ENCODE measurements at places on chromosomes 11 and 22.
A peak's percentile ranks its signal among the peaks of the same experiment; 100 is the strongest.

- no peak for DNase-seq
Observed at GRCh38 chr11:18312663-18313420, 9.1 kb downstream of the HPS5 start.

GRCh38 chr22:26124991-26125725 lies 44.1 kb upstream of the SEZ6L start:
- no peak for DNase-seq

DNA sequence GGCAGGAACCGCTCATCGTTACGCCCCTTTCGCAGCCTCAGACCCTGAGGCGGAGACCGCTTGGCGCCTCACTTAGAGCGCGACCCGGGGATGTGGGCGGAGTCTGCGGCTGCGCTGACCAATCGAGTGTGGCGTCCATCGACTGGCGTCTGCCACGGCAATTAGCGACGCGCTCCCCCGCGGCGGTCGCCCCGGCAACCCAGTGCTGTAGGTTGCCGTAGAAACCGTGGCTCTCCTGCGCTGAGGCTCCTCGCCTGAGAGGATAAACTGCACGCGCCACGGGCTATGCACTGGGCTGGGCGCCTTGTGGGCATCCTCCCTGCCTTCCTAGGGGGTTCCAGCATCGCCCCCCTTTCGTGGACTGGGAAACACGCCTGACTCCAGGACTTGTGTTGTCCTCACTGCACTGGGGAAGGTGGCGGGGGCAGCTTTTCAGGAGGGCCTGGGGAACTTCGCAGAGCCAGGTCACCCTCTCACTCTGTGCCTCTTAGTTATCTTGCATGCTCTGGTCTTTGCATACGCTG lies 701 bp upstream of the P2RX6 start:
- peak; percentile 59 for DNase-seq

- no peak for DNase-seq
Observed at GRCh38 chr22:26718488-26718887, 61.1 kb downstream of the MIAT start.

DNA sequence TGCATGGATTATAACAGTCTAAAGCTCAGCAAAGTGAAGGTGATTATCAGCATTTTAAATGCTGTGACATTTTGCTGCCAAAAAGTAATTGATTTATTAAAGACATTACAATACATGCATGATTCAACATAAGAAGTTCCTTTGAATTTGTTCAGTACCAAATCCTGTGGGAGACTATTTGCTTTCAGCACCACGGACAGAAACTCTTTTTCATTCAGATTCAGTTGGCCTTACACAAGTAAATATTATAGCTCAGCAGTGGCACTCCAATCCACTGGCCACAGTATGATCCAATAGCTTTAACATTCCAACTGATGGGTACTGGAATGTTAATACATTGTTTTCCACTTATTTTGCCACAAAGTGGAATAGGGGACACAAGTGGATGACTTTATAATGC lies 806.7 kb downstream of the NTM start:
- no peak for DNase-seq

DNA sequence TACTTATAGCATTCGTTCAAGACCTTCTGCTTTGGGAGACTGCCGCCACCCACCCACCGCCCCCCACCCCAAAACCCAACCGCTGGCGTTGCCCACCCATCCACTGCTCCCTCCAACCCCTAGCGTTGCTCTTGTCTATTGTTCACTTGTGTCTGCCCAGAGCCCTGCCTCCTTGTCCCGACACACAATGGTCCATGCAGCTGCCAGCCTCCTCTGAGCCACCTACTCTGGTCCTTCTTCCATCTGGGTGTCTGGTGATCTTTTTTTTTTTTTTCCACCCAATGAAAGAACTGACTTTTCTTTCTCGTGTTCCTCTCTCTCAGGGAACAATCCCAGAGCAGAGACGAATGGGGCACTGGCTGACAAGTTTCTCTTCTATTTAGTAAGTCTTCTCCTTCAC lies 256.0 kb upstream of the SESN3 start:
- DNase-seq = no peak

- no peak for DNase-seq
Observed at GRCh38 chr11:66716996-66717395, 12.0 kb downstream of the SPTBN2 start.

DNA sequence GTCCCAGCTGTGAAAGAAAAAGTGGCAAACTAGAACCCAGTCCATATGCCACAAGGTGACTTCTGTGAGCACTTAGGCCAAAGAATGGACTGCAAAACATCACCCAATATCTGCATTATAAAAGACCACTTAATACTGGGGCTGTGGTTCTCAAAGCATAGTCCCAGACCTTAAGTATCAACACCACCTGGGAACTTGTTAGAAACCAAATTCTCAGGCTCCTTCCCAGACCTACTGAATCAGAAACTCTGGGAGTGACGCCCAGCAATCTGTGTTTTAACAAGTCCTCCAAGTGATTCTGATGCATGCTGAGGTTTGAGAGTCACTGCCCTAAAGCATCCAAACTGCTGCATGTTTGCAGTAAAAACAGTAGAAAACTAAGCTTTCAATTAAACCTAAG lies 81.3 kb downstream of the SERGEF start:
- no peak for DNase-seq

DNA sequence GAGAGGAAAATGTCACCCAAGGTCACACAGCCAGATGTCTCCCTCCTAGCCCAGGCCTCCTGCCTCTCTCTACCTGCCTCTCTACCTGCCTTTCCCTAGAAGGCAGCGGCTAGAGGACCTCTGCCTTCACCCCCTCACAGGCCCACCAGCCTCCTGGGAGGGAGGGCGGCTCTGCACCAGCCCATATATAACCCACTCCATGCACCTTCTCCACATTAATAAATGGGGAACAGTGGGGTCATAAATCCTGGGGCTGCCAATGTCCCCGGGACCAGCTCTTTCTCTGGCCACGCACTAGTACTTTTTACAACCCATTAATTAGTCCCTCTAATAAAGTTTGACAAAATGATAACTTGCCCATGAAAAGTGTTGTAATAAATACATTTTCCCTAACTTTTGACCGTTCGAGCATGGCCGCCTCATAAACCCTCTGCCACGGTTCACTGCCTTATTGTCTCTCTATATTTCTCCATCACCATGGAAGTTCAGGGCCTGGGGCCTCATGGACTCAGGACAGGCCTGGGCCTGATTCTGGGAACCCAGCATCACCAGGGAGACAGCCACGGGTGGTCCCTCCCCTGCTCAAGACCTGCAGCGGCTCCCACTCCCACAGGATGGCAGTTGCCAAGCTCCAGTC lies 102.1 kb downstream of the MN1 start:
- DNase-seq = no peak

DNA sequence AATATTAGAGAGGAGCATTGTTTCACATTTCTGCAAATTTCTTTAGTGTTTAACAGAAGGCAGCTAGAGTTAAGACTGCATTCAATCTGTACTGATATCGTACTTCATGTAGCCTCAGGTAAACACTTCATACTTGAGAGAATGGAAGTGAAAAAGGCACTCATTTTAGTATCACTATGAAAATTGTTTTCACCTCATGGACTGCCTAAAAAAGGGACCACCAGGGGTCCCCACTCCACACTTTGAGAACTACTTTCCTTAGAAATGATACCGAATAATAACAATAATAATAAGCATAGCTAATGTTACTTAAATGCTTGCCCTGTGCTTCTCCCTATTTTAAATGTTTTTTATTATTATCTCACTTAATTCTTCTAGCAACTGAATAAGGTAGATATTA lies 95.1 kb downstream of the BLID start:
- DNase-seq = no peak

- DNase-seq = no peak
Observed at GRCh38 chr11:15878756-15879155, 477.6 kb downstream of the SOX6 start.

- DNase-seq = no peak
Observed at GRCh38 chr11:75024764-75025211, 36.1 kb downstream of the NEU3 start.

DNA sequence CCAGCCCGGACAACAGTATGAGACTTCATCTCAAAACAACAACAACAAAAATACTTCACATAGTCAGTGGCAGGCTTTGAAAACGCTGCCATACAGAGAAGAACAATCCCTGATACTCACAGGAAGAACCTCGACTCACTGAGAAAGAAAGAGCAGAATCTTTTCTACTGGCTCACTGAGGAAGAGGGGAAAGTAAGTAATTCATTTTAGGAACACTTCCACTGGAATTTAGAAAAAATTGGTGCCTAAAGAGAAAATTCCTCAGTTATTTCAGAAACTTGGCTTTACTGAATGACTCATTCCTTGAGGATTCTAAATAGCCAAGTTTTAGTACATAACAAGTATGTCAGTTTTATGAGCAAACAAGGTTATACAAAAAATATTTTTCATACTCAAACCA lies 12.3 kb downstream of the NARS2 start:
- peak; percentile 12 for DNase-seq

GRCh38 chr11:129192150-129192549 lies at the start of gene ARHGAP32:
Gene ARHGAP32, minus strand, starts transcription at chr11:129192325. Its CDS starts 127 bp downstream, at chr11:129192198.
- DNase-seq = no peak

DNA sequence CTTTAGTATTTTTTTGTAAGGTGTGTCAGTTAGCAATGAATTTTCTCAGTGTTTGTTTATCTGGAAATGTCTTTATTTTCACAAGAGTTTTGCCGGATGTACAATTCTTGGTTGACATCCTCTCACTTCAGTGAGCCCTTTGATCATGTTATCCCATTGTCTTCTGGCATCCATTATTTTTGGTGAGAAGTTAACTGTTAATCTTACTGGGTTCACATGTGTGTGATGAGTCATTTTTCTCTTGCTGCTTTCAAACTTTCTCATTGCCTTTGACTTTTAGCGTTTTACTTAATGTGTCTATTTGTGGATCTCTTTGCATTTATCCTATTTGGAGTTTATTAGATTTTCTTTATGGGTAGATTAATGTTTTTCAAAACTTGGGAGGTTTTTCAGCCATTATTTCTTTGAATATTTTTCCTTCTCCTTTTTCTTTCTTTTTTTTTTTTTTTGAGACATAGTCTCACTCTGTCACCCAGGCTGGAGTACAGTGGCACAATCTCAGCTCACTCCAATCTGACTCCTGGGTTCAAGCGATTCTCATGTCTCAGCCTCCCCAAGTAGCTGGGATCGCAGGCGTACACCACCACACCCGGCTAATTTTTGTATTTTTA lies 100.5 kb upstream of the RRM1 start:
- DNase-seq = no peak

GRCh38 chr11:87176044-87176443 lies 138.3 kb downstream of the TMEM135 start:
- DNase-seq = no peak

- DNase-seq = no peak
Observed at GRCh38 chr22:25039255-25039654, 86.7 kb downstream of the KIAA1671 start.

- DNase-seq = no peak
Observed at GRCh38 chr11:64243236-64243854, 2.5 kb downstream of the FKBP2 start.

- peak; percentile 29 for DNase-seq
Observed at GRCh38 chr22:28829358-28830181, 29.2 kb upstream of the XBP1 start.

- DNase-seq = no peak
Observed at GRCh38 chr22:29215012-29215860, 9.5 kb downstream of the EMID1 start.

- DNase-seq = no peak
Observed at GRCh38 chr22:39543095-39543494, 10.5 kb upstream of the RPS19BP1 start.

DNA sequence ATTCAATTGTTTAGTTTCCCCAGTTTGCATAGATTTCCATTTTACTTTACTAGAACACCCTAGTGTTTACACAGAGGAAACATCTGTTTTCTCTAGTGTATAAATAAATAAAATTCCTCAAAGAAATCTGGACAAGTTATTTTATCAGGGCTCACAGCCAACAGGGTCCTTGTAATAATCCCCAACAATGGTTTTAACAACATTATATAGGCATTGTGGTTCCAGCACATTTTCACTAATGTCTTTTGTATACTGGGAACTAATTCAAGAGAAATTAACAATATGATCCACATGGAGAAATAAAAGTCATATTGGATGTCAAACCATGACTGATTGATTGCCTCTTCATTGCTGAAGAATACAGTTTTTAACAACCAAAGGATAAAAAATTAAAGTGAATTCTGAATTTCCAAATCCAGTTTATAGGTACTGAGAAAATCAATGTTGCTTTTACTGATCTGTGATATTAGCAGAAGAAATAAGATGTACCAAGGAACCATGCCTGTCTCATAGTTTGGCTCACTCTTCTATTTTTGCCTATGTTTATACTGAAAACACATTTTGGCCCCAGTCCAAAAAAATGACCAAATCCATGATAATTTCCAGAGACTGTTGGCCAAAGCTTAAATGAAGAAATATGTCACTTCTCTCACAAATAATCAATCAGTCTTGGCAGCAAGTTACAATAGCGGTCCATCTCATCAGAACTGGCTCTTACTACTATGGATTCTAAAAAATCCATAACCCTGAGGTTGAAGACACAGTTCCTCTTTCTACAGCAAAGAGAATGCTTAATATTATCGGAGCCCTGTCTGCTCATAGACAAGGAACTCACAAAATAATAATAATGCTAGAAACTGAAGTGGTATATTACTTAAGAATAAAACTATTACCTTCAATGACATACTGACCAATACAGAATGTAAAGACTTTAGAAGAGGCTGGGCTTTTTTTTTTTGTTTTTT lies 1.4 kb upstream of the MS4A13 start:
- no peak for DNase-seq

DNA sequence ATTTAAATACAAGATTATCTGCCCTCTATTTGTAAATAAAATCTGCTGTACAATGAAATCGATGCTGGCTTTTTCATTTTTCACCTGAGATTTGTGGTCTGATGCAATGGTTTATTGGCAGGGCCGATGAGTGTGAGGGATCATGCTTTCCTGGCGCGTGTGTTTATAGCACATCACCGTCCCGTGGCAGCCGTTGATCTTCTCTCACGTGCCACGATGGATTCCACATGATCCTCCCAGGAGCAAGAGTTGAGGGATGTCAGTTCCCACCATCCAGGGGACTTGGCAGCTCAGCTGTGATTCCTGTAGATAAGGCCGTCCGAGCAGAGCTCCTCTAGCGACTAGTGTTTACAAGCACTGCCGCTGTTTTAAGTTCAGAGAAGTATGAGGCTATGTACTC lies 213.7 kb downstream of the TBC1D22A start:
- DNase-seq = no peak

DNA sequence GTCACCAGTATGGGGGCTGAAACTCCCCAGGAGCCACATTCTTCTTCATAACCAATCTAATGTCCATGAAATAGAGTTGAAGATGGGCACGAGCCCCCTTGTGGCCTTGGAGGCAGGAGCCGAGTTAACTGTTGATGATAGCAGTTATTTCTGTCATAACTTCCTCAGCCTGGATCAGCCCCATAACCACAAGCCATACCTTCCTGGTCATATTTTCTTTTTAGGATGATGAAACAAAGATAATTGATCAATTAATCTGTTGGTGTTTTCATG lies 65.0 kb upstream of the TTC12 start:
- DNase-seq = no peak

Data from H54 (cell line).